Stimulated activated CD4-positive, alpha-beta T cell treated with anti-CD3 and anti-CD28 coated beads, Interleukin-2, amount 100 ng/mL, for 24 hours (primary cell): ENCODE measurements at places on chromosomes 6 and 20.

DNA sequence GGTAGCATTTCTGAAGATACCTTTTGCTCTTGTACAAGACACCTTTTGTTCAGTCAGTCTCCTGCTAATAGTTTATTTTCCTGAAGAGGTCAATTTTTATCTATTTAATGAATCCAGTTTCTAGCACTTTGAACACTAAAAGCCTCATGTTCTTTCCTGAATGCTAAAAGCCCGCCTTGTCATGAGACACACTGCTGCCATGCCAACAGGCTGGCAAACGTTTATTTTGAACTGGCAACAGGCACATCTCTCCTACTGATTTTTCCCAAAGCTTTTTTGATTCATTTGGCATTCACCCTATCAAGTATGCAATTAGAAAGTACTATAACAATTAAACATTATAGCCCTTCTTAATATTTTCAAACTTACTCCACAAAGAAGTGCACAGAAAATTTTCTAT is 421.2 kb upstream of the EYS start:
- no peak for DNase-seq

GRCh38 chr20:53337390-53338101 is 256.1 kb downstream of the ZNF217 start:
- no peak for DNase-seq

DNA sequence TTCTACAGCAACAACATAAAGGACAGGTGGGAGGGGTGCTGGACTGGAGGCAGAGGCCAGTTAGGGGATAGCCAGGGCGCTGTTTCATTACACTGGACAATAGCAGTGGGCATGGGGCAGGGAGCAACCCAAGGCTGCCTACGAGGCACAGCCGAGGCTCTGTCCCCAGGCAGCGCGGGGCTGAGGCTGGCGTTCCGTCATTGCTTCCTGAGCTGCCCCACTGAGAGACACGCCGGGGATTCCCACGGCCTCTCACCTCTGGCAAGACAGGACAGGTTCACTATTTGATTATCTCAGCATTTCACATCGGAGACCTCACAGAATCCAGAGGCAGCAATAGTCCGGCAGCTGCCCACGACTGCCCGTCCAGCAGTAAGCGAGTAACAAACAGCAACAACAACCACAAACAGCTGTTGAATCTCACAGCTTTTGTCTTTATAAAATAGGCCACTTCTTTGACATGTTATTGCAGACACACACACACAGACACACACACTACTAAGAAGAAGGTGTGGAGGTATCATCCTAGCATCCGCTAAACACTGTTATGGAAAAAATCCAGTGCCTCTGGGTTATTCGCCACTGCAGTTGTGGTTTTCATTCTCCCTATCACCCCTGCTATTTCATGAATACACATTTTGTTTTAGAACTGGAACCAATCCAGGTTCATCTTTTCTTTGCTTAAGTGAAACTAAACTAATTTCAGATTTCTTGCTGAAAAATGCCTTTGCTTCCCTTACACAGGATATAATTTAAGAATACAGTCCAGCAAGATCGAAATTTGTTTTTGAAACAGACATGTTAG is 19.5 kb downstream of the KIF25 start:
- no peak for DNase-seq

DNA sequence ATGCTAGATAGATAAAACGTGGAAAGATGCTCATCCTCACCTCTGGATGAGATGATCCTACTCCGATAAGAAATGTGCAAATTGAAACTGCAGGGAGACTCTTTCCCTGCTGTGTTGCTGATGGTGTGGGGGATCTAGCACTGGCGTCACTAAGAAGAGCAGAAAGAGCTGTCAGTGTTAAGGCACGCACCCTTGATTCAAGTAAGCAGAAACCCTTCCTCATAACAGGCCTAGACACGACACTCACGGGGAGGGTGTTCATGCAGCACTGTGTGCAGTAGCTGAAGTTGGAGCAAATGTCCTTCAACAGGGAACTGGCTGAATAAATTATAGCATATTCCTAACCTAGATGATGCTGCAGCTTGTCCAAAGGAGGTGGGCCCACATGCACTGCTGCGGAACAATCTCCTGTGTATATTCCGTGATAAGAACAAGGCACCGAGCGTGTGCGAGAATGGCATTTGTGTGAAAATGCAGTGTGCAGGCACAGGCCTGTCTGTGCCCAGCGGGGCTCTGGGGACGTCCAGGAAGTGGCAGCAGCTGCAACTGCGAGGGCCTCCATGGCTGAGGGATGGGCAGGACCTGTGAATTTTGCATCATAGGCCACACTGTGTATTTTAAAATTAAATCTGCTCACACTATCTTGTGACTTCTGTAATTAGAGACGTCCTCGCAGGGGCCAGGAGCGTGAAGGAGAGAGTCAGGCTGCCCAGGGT is 64.0 kb downstream of the TCP11 start:
- no peak for DNase-seq

- DNase-seq = no peak
Observed at GRCh38 chr6:154738551-154738961, 5.3 kb downstream of the SCAF8 start.
